Activated CD8-positive, alpha-beta T cell treated with anti-CD3 and anti-CD28 coated beads for 36 hours (primary cell): ENCODE measurements at places on chromosomes 6 and 20. TPM values are rescaled to one million over a fixed set of nuclear protein-coding genes. Genes with fewer than 3 reads are reported as not detected.

The CRISP3 gene
- total RNA-seq = not detected

DNA sequence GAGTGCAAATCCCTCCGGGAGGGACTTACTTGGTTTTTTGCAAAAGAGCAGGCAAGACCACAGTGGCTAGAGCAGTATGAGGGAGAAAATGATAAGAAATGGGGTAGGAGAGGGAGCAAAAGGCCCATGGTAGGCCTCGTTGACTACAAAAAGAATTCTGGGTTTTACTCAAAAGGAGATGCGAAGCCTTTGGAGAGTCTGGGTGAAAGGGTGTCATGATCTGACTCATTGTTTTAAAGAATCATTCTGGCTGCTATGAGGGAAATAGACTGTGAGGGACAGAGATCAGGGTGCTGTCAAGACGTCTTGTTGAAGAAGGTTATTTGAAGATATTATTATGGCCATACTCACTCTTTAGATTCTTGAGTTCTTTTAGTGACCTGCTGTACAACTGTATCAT is 13.0 kb downstream of the TBC1D32 start:
- no peak for DNase-seq

The CGAS gene
- total RNA-seq = 21.1 TPM

- DNase-seq = no peak
Measured at GRCh38 chr6:28941684-28942448, 18.1 kb upstream of the TRIM27 start.

DNA sequence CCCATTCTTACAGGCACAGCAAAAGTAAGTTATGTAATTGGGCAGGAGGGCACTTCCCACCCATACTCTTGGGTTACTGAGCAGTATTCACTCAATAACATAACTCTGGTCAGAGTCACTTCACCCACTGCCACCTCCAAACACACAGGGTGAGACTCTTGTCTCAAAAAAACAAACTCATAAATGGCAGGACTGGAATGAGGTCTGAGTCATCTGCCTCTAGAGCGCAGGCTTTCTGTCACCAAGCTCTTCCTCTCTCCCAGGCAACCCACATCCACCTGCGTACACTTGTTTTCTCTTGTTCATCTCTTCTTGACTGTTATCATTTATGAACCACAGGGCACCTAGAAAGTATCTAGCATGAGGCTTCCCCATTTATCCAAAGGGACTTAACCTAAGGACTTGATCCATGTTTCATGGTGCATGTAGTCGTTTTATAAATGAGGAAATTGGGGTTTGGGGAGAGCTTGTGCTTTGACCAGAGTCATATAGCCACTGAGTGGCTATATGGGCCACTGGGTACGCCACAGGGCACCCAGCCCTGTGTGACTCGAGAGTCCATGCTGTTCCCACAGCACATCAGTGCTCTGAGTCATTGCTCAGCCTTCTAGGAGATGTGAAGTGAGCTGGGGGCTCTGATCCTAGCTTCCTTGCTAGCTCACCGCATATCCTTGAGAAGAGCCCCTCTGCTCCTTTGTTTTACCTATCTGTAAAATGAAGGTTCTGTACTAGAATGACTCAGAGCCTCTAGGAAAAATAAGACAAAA is 22.4 kb downstream of the C20orf173 start:
- peak; percentile 31 for DNase-seq

- no peak for DNase-seq
Measured at GRCh38 chr20:32706486-32706885, 32.7 kb upstream of the C20orf203 start.

The MPIG6B gene
- total RNA-seq = 0.81 TPM

The GNAS-AS1 gene
- total RNA-seq = 1.7 TPM

The MTO1 gene
- total RNA-seq = 43.2 TPM

The KCNQ5 gene
- 14.9 TPM for total RNA-seq

- DNase-seq = peak; percentile 33
Measured at GRCh38 chr20:63847237-63848002, 13.9 kb upstream of the ABHD16B start.

GRCh38 chr6:37141281-37142049 is 28.5 kb upstream of the PIM1 start:
- DNase-seq = no peak

DNA sequence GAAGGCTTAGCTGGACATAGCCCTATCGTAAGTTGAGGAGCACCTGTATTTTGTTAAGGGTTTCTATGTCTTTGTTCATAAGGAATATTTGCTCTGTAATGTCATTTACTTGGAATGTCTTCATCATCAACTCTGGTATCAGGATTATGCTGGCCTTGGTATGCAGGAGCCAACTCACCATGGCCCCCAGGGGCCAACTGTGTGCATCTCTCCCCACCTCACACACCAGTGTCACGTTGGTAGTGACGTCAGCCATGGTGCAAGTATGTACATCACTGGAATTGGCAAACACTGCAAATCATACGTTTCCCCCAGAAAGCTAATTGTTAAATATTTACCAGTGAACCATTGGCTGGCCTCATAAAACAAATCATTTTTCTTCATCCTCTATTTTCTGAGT is 70.8 kb downstream of the YTHDF1 start:
- no peak for DNase-seq

The LGSN gene
- not detected for total RNA-seq

DNA sequence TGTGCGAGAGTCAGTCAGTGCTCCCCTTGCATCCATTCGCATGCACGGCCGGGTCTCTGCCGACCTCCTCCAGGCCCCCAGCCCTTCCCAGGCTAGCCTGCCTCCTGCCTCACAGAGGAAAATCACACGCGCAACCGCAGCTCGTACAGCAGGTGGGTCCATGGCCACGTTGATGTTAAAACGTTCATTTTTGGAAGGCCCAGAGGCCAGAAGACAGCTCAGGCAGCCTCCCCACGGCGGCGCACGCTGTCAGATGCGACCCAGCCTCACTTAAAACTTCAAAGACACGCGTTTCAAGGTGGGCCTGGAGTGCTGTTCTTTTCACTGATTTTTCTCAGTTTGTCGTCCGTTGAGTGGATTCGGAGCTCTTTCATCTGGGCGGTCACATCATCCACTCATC is 276.5 kb downstream of the SMOC2 start:
- DNase-seq = no peak

DNA sequence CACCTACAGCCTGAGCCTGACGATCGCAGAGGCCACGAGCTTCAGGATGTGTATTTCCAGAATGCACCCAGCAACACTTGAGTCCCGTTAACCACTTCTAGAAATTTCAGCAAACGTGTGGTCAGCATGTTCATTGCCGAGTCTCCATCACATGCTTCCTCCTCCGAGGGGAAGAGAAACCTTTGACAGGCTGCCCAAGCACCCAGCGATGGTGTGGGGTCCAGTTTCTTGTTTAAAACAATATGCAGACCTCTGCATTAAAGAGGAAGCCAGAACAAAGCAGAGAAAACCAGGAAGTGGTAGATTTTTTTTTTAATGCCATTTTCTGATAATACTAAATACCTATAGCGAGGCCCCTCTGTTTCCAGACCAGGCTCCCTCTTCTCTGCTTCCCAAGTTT is 71.9 kb downstream of the GNAS-AS1 start:
- no peak for DNase-seq

- DNase-seq = no peak
Measured at GRCh38 chr6:38387971-38388370, 251.8 kb downstream of the BTBD9 start.

DNA sequence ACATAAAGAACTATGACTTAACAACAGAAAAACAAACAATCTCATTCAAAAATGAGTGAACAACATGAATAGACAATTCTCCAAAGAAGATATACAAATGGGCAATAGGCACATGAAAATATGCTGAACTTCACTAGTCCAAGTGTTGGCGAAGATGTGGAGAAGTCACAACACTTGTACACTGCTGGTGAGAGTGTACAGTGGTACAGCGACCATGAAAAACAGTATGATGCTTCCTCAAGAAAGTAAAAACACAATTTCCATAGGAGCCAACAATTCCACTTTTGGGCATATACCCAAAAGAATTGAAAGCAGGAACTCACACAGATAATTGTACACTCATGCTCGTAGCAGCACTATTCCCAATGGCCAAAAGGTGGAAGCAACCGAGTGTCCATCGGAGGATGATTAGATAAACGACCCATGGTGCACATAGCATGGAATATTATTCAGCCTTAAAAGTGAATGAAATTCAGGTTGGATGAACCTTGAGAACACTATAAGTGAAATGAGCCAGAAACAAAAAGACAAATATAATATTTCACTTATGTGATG is 6.6 kb downstream of the HLA-F start:
- DNase-seq = no peak

The HUS1B gene
- 1.0 TPM for total RNA-seq

DNA sequence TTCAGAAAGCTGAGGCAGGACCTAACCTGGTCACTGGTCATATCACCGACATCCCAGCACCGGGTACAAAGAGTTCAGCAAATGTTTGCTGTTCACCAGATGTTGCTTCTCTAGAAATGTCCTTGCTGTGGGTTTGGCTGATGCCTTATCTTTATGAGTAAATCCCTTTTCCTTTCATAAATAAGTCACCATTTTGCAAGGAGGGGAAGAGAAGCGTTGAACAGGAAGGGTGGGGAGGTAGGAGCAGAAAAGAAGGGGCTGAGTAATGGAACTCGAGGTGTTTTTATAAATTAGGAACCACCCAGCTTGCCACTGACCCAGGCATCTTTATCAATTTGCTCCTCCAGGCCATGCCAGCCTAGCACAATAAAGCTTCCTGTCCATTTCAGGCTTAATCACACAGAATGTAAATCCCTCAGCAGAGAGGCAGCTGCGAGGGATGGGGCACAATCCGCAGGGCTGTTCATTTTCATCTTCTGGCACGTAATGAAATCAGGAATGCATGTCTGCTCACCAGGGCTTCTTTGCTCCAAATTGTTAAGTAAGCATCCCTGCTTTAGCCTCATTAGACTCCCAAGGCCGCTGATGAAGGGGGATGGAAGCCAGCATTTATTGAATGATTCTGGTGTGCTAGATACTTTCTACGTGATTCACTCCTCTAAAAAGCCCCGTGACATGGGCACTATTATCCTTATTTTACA is 371.9 kb upstream of the CHD6 start:
- no peak for DNase-seq

The IPCEF1 gene
- 23.6 TPM for total RNA-seq

The ACAT2 gene
- total RNA-seq = 74.1 TPM

The RNF144B gene
- total RNA-seq = 1.8 TPM

The VARS2 gene
- total RNA-seq = 84.0 TPM

The MED23 gene
- 23.9 TPM for total RNA-seq

The ZNF311 gene
- total RNA-seq = 0.31 TPM

DNA sequence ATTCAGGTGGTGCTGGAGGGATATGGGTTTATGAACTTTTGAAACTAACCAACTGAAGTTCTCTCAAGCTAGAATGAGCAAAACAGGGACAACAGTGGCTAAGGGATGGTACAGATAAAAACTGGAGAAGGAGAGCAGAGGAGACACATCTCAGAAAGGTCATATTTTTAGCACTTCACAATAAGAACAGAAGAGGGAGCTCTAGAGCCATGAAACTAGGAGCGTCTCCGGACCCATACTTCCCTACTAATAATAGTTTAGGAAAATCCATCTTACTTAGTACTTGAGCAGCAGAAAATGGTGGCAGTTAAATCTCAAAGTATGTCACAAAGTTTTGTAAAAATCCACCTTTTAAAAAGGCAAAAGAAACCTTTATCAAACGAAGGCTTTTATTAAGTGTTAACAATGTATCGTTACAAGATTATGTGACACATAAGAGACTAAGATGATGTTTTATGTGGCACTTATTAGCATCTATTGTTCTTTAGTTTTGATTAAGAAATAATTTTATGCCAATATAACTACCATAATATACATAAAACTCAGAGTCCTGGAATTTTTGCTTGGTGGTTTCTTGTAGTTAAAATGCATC is 278.6 kb downstream of the TBC1D32 start:
- DNase-seq = no peak

GRCh38 chr6:26235302-26235670 is 129.7 kb upstream of the BTN3A2 start:
- no peak for DNase-seq

The TAAR6 gene
- total RNA-seq = not detected

The DDAH2 gene
- total RNA-seq = 6.3 TPM

The RIPPLY2 gene
- total RNA-seq = not detected

The GJA1 gene
- total RNA-seq = 0.09 TPM

The SASH1 gene
- 0.05 TPM for total RNA-seq

The OR2H2 gene
- total RNA-seq = not detected

GRCh38 chr20:23370274-23370673 is 8.3 kb downstream of the GZF1 start:
- no peak for DNase-seq

The CST4 gene
- total RNA-seq = not detected

GRCh38 chr6:135993361-135993760 is 141.9 kb downstream of the PDE7B start:
- DNase-seq = no peak

DNA sequence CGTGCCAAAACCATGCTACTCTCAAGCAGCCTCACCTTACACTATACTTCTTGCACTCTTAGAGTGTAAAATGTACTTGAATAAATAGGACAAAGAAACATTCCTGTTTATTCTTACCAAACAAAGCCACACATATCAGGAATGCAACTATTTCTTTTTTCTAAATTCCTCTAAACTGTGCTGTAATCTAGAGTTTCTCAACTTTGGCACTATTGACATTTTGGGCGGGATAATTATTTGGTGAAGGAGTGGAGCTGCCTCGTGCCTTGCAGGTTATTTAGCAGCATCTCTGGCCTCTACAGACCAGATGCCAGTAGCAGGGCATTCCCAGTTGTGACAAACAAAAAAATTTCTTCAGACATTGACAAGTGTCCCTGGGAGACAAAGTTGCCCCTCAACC is 86.9 kb downstream of the PHACTR1 start:
- no peak for DNase-seq

- DNase-seq = no peak
Measured at GRCh38 chr6:21103626-21104224, 489.8 kb upstream of the SOX4 start.

- no peak for DNase-seq
Measured at GRCh38 chr6:148328876-148329555, 13.6 kb upstream of the SASH1 start.

DNA sequence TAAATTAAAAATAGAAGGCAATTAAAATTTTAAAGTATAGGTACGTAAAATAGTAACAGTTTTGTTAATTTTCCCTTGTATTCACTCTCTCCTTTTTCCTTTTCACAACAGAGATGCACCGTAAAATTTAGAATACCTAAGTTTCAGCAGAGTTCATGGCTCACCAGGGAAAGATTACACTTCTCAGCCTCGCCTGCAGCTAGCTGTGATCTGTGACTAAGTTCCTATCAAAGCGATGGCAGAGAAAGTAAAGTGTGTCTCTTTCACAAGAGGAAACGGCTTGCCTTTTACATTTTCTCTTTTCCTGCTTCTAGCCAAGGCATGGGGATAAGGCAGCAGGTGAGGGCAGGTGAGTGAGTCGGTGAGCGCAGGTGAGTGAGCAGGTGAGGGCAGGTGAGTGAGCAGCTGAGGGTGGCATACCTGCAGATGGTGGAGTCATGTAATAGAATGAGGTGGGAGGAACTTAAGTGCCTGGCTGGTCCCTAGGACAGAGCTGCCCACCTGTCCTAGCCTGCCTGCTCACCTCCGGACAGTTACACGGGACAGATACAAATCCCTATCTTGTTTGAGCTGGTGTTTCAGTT is 30.9 kb downstream of the ZFP64 start:
- DNase-seq = no peak

The TPBG gene
- total RNA-seq = not detected

The PHF1 gene
- total RNA-seq = 32.6 TPM

The BTBD9 gene
- 6.4 TPM for total RNA-seq

The FAM210B gene
- 4.5 TPM for total RNA-seq

The WFDC5 gene
- not detected for total RNA-seq
